A549 treated with DMSO at 1 μM for 4 hours (cell line): ENCODE measurements at places on chromosomes 7 and 10. TPM values are rescaled to one million over a fixed set of nuclear protein-coding genes. Genes with fewer than 3 reads are reported as not detected.

Gene RAB19
- total RNA-seq: not detected in 5 replicates

Gene SLC13A1
- not detected in 5 replicates for total RNA-seq

Gene TMEM130
- total RNA-seq: 0.19 to 0.62 TPM (median 0.41 TPM) in 5 replicates

Gene FFAR4
- total RNA-seq: 0.17 to 0.31 TPM (median 0.21 TPM) in 5 replicates

Gene ZNF398
- total RNA-seq: 9.2 to 10.4 TPM (median 10.0 TPM) in 5 replicates

Gene GIMAP4
- total RNA-seq: not detected in 5 replicates

Gene RPP38
- total RNA-seq: 34.0 to 38.9 TPM (median 36.7 TPM) in 5 replicates

Gene SERPINE1
- 793 to 966 TPM (median 846 TPM) in 5 replicates for total RNA-seq

Gene TMEM270
- 0.19 to 0.23 TPM in 2 of 5 replicates, not detected in the others for total RNA-seq

Gene DLX5
- not detected in 5 replicates for total RNA-seq

Gene COL1A2
- 0.03 to 0.16 TPM in 2 of 5 replicates, not detected in the others for total RNA-seq

Gene TFR2
- total RNA-seq: 2.3 to 3.1 TPM (median 2.6 TPM) in 5 replicates

Gene ITGB8
- total RNA-seq: 0.70 to 1.2 TPM (median 1.1 TPM) in 5 replicates

Gene PGAM2
- total RNA-seq: 0.11 TPM in 1 of 5 replicates, not detected in the others

Gene PRR15
- 1.4 to 2.0 TPM (median 1.5 TPM) in 5 replicates for total RNA-seq

Gene GIMAP2
- 0.06 TPM in 2 of 5 replicates, not detected in the others for total RNA-seq

Gene ACHE
- total RNA-seq: 1.4 to 2.5 TPM (median 1.8 TPM) in 5 replicates

Gene NME8
- total RNA-seq: not detected in 5 replicates

Gene RSPH10B
- total RNA-seq: 0.09 to 0.27 TPM (median 0.12 TPM) in 4 of 5 replicates, not detected in the other

Gene CASP7
- total RNA-seq: 31.5 to 42.2 TPM (median 38.4 TPM) in 5 replicates

Gene SPDYE18
- total RNA-seq: 0.11 to 0.23 TPM (median 0.22 TPM) in 4 of 5 replicates, not detected in the other

Gene CNPY1
- total RNA-seq: not detected in 5 replicates

Gene GALNT17
- not detected in 5 replicates for total RNA-seq

Gene LIPF
- total RNA-seq: not detected in 5 replicates

Gene ATOH7
- 0.19 to 0.44 TPM (median 0.26 TPM) in 5 replicates for total RNA-seq
